ENCODE measurements at places on chromosomes 12 and 14.

- no peak for DNase-seq
These were observed 3.4 kb downstream of the ACVRL1 start for GRCh38 chr12:51910691-51911090.

DNA sequence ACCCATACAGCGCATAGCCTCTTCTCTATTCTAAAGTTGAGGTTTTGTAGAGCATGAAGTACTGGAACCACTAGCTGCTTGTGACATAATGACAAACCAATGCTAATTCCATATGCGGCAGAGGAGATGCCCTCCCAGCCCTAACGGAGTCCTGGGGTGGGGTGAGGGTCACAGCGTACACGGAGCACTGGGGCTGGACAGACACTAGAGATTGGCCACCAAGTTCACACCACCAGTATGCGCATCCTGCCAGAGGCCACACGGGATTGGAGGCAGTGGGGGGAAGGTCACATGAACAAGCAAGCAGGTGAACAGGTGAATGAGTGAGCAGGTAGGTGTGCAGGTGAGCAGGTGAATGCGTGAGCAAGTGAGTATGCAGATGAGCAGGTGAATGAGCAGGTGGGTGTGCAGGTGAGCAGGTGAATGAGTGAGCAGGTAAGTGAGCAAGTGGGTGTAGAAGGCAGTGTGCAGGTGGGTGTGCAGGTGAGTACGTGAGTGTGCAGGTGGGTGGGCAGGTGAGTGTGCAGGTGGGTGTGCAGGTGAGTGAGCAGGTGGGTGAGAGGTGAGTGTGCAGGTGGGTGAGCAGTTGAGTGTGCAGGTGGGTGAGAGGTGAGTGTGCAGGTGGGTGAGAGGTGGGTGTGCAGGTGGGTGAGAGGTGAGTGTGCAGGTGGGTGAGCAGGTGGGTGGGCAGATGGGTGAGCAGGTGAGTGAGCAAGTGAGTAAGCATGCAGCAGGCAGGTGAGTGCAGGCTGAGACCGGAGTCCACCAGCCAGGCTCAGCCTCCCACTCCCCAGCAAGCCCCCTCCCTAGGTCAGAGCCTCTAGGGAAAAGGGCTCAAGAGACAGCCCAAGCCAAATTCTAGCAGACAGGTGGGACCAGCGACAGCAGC is 52.7 kb downstream of the CCDC85C start:
- DNase-seq = no peak

DNA sequence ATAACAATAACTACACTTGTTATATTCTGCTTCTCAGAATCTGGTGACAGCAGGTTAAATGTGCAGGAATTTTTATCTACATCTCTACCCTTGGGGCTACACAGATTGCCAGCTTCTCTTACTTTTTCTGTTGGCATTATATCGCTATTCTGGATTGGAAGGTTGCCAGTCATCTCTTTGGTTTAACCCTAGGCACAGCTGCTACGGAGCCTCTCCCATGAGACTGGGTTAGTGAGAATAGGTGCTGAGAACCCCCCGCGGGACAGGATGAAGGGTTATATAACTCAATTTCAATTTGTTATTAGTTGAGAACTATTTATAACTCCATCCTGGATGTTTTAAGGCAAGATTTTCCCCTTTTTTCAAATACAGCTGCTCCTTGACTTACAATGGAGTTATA is 73.1 kb downstream of the ACADS start:
- no peak for DNase-seq

DNA sequence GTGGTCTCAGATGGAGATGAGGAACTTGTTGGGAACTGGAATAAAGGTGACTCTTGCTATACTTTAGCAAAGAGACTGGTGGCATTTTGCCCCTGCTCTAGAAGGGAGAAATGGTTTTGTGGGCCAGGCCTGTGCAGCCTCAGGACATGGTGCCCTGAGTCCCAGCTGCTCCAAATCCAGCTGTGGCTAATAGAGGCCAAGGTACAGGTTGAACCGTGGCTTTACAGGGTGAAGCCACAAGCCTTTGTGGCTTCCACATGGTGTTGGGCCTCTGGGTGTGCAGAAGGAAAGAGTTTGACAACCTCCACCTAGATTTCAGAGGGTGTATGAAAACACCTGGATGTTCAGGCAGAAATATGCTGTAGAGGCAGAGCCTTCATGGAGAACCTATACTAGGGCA is 586.0 kb downstream of the FLRT2 start:
- no peak for DNase-seq

DNA sequence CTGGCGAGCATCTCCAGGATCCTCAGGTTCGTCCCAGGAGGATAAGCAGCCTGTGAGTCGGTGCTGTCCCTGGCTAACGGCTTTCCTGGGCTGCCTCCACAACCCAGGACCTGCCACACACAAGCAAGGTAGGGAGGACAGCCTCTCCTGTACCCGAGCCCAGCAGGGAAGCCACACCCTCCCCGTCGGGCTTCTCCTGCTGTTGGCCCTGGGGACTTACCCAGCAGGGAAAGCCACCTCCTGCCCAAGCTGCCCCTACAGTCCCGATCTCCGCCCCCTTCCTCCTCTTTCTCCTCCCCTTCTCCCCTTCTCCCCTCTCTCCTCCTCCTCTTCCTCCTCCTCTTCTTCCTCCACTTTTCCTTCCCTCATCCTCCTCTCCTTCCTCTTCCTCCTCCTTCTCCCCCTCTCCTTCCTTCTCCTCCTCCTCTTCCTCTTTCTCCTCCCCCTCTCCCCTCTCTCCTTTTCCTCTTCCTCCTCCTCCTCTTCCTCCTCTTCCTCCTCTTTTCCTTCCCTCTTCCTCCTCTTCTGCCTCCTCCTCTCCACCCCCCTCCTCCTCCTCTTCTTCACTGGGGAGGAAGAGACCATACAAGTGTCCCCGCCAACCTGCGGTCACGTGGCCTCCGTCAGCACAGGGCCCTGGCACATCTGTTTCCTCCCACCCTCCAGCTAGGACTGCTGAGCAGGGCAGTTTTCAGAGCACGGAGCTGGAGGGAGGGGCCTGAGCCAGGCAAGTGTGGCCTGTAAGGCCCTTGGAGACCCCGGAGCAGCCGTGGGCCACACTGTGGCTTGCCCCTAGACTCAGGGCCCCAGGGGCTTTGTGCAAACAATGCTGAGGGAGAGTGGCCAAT is 17.3 kb upstream of the RFLNA start:
- DNase-seq = no peak

- no peak for DNase-seq
These were observed 75.2 kb downstream of the SPRING1 start for GRCh38 chr12:116662612-116663144.

DNA sequence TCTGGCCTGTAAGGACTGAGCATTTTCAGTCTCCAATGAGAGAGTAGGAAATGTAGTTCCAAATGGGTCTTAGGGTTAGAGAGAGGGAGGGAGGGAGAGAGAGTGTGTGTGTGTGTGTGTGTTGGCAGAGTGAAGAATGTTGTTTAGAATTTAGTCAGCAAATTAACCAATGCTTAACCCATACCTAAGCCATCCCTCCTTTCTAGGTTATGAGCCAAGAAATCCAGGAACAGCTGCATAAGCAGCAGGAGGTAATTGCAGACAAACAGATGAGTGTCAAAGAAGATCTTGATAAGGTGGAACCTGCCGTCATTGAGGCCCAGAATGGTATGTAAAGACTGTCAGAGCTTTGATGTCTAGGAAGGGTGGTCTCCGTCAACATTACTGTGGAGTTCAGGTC is 56.9 kb downstream of the HSP90AA1 start:
- peak; percentile 6 for DNase-seq

GRCh38 chr12:130375296-130376287 is 37.9 kb downstream of the PIWIL1 start:
- no peak for DNase-seq

DNA sequence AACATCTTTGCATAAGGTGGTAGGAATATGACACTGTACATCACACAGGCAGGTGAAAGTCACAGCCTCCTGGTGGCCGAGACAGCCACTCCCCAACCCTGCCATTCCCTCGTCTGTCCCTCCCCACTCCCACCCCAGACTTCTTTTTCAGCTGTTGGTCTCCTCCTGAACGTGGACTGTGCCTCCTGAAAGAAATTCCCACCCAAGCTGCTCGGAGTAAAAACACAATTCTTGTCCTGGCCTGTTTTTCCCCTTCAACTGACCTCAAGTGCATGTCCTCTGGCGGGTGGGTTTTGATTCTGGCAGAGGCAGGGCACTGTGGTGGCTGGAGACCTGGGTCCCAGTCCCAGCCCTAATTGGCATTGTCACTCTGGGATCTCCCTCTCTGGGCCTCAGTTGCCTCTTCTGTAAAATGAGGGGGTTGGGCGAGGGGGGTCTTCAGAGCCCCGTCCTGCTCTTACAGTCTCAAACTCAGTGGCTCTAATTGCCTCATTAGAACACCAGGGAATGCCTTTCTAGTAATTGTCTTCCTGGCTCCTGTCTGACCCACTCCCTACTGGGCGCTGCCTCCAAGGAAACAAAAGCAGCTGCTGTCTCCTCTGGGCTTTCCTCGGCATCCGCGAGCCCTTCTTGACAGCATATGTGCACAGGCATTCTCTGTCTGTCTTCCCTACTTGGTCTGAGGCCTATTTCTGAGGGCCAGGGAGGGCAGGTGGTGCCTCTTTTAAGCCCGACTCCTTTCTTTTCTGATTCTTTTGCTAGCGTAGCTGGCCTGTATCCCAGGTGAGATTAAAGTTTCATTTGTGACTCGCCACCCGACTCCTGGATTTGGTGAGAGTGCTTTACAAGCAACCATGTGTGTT is 186.6 kb upstream of the RMST start:
- no peak for DNase-seq

DNA sequence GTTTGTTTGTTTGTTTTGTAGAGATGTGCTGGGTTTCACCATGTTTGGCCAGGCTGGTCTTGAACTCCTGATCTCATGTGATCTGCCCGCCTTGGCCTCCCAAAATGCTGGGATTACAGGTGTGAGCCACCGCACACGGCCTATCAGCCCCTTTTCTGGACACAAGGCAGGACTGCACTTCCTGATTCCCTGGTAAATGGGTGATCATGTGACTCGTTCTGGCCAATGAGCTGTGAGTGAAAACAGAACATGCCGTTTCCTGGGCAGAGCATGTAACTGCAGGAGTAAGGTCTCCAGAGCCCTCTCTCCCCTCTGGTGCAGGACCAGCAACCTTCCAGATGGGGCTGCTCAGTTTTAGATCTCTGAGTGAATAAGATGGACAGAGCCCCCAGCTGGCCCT is 92.7 kb downstream of the ITPK1 start:
- DNase-seq = peak; percentile 37

Data from trophoblast cell (in vitro differentiated cells and primary cell).